Mesenteric fat pad (tissue), 1 donor: ENCODE measurements at places on chromosomes 1 and 21. TPM values are rescaled to one million over a fixed set of nuclear protein-coding genes. Genes with fewer than 3 reads are reported as not detected.

DNA sequence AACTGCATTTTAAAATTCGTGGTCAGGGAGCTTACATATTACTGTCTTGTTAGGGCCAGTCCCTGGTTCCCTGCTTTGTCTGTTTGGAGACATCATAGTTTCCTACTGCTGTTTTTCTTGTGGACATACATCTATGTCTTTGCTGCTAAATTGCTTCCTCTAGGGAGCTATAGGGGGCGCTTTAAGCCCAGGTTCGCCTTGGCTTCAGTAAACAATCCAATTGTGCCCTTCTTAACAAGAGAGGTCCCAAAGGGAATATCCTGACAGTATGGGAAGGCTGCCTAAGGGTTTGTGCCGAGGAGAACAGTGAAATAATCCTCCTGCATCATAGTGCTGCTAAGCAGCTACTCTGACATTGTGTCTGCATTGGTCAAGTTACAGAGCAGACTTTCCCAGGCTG, 112.5 kb downstream of the USH2A start:
- no peak for DNase-seq

- no peak for DNase-seq
Measured at GRCh38 chr1:240734001-240734400, 122.0 kb upstream of the GREM2 start.

DNA sequence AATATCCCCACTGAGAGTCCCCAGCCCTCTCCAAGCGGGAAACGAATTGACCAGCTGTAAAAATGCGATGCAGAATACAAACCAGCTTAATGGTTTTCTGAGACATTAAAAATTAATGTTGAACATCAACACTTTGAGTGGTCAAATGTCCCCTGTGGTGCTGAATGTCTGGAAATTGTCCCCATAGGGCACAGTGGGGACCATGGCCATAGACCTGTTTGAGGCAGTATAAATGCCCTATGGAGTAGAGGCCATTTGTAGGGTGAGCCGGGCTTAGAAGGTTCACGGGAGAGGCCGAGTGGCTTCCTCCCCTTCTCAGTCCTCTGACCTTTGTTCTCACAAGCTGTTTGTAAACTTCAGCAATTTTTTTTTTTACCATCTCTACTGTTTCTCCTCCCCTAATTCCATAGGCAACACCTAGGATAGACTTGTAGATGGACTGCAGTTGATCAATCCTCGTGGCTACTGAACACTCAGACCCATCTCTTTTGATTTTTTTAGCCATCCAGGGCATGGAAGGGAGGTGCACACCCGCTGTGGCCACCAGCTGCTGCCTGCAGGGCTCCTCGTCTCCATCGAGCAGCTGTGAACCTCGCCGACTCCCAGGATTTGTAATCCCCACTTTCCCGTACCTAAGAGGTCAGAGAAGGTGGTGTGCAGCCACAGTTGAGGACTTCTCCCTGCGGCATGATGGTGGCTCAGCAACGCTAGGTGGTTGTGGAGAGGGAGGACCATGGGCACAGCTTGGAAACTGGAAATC, 41.0 kb downstream of the KAZN start:
- no peak for DNase-seq

DNA sequence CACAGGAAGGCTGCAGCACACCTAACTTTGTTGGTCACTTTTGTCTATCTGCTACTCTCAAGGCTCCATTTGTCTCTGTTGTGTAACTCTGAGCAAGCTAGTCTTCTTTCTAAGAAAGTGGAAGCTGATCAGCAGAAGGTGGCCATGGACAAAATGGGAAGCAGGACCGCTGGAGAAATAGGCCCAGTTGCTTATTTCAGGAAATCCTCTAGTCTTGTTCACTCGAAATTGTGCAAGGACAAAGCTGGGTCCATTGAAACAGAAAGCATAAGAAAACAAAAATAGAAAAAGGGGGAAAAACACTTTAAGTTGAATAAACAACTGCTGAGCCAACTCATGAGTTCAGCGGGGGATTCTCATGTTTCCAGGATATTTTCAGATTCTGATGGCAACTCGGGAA, 150.1 kb downstream of the PBX1 start:
- DNase-seq = no peak

- DNase-seq = no peak
Measured at GRCh38 chr1:233605205-233605604, 8.7 kb upstream of the KCNK1 start.

DNA sequence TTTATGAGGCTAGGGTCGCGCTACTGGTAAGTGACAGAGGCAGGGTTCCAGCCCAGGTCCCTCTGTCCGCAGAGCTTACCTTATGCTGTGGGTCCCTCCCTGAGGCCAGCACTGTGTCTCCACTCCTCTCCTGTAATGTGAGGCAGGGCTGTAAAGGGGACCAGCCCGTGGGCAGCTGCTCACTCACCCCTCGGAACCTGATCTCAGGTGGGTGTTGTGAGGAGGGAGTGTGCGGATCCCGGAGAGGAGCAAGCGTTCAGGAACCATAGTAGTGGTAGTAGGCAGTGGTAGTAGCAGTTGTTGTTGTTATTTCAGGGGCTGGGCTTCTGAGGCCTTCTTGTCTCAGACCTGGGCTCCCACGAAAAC, 1.7 kb downstream of the ZC3H12A start:
- peak; percentile 76 for DNase-seq

DNA sequence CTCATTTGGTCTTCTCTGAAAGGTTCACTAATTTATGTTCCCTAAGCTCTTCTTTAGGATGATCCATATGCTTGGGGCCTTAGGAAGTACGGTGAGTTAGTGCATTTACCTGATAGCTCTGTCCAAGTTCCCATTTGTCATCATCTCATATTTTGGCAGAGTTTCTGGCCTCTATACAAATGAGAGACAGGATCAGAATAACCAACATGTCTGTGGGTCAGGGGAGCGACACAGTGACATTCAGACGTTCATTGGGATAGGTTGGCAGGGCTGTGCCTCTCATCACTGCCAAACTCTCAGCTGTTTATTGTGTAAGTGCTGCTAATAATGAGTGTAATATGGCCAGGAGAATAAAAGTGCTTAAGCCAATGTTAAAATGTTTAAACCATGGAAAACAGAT, 561.1 kb upstream of the ZRANB2 start:
- no peak for DNase-seq

DNA sequence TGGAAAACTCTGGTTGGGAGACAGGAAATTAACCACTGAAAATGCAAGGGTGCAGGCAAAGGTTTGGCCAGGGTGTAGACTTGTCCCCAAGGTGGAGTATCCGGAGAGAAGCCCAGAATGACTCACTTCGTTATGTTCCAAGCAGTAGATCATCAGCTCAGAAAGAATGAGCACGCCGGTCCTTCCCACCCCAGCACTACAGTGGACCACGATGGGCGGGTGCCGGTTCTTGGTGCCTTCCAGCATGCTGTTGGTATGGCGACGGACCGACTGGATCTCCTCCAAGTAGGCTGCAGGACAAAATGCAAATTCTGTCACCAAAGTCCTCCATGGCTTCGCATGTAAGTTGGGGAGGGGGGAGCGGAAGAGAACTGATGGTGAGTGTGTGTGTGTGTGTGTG, 83.4 kb downstream of the SMYD2 start:
- no peak for DNase-seq

- no peak for DNase-seq
Measured at GRCh38 chr1:240792915-240793529, 181.1 kb upstream of the GREM2 start.

GRCh38 chr1:168835176-168835575, 106.2 kb upstream of the DPT start:
- DNase-seq = no peak

- DNase-seq = no peak
Measured at GRCh38 chr21:24729568-24729967, 877.7 kb downstream of the MRPL39 start.

DNA sequence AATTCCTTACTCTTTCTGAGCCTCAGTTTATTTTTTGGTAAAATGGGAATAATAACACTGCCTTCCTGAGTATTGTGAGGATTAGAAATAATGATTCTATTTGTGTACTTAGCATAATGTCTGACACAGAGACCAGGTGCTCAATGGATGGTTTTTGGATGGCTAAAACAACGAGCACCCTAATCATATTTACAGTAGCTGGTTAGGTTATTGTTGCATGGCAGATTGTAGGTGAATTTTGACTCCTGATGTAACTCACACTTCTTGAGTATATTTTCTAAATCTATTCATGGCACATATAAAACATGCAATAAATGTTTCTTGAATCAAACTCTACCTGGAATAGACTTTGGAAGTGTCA, 11.9 kb upstream of the DUSP10 start:
- DNase-seq = no peak

DNA sequence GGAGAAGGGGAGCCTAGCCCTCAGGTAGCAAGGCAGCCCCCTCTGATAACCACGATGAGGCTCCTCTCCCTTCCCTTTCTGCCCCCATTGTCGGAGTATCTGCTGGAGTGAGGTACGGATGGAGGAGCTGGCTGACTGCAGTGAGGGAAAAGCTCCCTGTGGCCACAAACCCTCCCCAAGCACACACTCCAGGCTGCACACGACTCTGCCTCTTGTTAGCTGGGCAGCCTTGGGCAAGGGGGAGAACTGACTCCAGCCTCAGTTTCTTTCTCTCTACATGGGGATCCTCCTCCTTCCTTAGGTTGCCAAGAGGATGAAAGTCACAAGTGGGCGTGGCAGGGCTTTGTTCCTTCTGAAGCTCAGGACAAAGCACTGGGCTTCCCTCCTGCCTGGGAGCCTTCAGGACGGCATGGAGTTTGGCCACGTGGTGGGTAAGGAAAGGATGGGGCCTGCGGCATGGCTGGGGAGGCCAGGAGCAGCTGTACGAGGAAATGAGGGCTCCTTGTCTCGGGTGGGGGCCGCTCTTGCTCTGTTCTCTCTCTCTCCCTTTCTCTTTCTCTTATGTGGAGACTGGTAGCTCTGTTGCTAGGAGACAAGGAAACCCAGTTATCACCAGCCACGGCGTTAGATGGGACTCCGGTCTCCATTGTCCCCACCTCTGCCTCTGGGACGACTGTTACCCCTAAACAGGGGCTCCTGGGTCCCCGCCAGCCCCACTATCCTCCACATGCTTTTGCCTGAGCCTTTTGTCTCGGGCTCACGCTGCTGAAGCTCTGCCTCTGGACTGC, 39.7 kb downstream of the LRP8 start:
- no peak for DNase-seq

DNA sequence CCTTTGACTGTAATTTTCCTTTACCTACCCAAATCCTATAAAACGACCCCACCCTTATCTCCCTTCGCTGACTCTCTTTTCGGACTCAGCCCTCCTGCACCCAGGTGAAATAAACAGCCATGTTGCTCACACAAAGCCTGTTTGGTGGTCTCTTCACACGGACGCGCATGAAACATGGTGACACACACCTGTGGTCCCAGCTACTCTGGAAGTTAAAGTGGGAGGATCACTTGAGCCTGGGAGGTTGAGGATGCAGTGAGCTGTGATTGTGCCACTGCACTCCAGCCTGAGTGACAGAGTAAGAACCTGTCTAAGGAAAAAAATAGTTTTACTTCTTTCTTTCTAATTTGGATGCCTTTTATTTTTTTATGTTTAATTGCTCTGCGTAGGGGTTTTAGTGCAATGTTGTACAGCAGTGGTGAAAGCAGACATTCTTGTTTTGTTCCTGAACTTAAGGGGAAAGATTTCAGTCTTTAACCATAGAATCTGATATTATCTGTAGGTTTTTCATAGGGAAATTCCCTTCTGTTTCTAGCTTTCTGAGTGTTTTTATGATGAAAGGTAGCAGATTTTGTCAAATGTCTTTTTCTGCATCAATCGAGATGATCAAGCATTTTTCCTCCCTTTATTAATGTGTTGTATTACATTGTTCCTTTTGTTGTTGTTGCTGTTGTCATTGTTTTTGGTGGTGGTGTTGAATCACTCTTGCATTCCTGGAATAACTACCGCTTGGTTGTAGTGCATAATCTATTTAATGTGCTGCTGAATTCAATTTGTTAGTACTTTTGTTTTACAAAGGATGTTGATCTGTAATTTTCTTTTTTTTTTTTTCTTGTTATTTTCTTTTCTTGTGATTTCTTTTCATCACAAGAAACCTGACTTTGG, 497.4 kb downstream of the DISC1 start:
- DNase-seq = no peak

- no peak for DNase-seq
Measured at GRCh38 chr1:182642461-182642860, 38.3 kb upstream of the RGS16 start.

DNA sequence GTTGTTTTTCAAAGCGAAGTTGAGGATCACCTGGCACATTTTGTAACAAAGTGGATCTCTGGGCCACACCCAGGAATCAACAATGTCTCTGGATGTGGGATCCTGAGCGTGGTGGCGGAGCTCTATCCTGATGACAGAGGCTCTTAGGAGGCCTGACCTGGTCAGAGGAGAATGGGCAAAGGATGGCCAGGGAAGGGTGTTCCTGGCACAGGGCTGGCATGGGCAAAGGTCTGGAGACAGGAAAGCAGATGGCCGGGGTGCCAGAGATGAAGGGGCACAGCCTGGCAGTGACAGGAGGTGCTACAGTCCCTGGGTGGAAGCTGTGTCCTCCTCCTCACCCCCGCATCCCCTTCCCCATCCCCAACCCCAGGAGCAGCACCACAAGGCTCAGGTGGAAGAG, 20.0 kb upstream of the MFN2 start:
- DNase-seq = no peak

- no peak for DNase-seq
Measured at GRCh38 chr1:183871601-183872000, 66.7 kb downstream of the RGL1 start.

- no peak for DNase-seq
Measured at GRCh38 chr1:154810571-154810970, 59.5 kb downstream of the KCNN3 start.

- DNase-seq = no peak
Measured at GRCh38 chr1:21961337-21961736, 15.5 kb upstream of the CELA3B start.

DNA sequence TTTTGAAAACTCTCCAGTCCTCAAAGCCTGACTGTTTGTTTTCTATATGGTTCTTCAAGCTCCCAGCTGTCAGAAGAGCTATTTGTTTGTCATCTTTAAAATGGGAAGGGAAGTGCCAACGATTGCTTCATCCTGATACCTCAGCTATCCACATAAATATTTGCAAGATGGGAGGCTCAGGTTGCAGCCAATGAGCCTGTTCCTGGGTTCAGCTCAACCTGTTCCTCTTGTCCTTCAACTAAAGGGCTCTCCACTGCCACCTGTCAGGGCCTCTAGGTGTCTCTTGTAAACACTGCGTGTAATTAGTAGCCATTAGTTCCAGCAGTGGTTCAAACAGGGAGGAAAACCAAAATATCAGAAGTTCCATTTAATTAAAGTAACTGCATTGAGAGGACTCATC, 445.1 kb downstream of the AJAP1 start:
- no peak for DNase-seq

The NRAS gene
- 32.3 TPM for total RNA-seq

The KHDRBS1 gene
- total RNA-seq = 80.1 TPM

The CRP gene
- not detected for total RNA-seq

The TMEM9 gene
- total RNA-seq = 29.2 TPM

The OXCT2 gene
- total RNA-seq = 0.87 TPM

The PAQR6 gene
- 1.4 TPM for total RNA-seq

The PRELP gene
- 80.0 TPM for total RNA-seq
